Ovary (tissue), 10 donors: ENCODE measurements at places on chromosomes 16 and 17.

DNA sequence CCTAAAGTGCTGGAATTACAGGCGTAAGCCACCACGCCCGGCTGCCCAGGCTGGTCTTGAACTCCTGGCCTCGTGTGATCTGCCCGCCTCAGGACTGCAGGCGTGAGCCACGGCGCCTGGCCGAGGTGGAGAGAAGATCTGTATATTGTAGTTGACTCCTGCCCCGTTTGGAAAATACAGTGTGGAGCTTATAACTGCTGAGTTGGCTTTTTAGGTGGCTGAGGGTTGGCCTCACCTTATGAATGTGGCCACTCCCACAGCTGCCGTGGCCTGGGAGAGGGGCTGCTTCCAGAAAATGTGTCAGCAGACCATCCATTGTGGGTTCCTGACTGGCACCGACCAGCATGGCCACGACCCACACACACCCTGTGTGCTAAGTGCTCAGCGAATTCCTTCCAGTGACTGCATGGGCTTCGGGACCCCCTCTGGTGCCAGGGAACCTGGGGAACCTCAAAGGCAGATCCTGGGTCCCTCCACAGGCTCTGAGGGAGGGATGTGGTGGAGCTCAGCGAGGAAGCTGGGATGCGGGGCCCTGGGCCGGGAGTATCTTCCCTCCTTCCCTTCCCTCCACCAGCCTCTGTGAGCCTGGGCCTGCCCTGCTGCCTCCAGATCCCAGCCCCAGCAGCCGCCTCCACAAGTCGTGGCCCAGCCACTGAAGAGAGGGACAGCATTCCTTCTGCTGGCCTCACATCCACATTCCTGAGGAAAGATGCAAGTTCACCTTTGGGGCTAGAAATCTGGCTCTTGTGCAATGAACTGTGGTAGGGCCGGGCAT, 10.9 kb upstream of the RAB11FIP3 start:
- no peak for DNase-seq

DNA sequence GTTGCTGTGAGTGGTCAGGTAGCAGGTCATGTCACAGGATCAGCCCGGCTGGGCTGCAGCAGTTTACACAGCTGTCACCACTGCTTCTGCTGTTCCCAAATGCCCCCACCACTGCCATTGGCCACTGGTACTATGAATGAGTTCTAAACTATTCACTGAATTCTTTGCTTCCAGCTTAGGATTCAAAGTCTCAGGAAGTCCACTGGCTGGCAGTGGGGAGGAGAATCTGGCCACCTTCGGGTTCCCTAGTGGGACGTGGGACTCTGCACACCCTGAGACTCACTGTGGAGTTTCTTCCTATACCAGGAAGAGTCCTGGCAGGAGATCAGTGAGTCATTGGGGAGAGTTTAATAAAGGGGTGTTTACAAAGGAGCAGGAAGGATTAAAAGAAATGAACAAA, 6.9 kb downstream of the MT1X start:
- DNase-seq = no peak

- DNase-seq = no peak
Measured at GRCh38 chr16:22874394-22874793, 60.4 kb downstream of the HS3ST2 start.

- DNase-seq = no peak
Measured at GRCh38 chr17:800446-801242, 18.5 kb downstream of the MRM3 start.

- no peak for DNase-seq
Measured at GRCh38 chr17:49194297-49194607, 16.1 kb downstream of the GNGT2 start.

- no peak for DNase-seq
Measured at GRCh38 chr17:40410082-40410481, 7.6 kb downstream of the TOP2A start.

DNA sequence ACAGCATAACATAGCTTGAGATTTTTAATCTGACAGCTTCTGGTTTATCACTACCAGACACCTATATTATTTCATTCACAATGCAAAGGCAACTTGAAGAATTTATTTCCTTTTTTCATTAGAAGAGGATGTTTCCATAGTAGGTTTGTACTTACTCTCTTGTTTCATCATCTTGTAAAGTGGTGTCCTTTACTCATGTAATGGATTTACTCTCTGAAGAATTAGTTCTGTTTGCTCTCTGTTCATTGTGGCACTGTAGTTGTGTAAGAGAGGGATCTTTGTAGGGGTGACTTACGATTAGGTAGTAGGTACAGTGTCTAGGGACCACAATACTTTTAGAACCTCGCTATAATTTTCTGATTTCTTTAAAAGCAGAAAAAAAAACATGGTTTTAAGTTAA, 256.1 kb downstream of the BCAS3 start:
- DNase-seq = no peak

GRCh38 chr17:45709728-45710288, 74.3 kb upstream of the CRHR1 start:
- DNase-seq = no peak

GRCh38 chr17:59378675-59379074, 47.2 kb downstream of the YPEL2 start:
- DNase-seq = no peak

GRCh38 chr16:9332574-9333148, 241.2 kb downstream of the HAPSTR1 start:
- no peak for DNase-seq

GRCh38 chr17:6578491-6578890, 22.1 kb upstream of the PITPNM3 start:
- DNase-seq = no peak

- peak; percentile 68 for DNase-seq
Measured at GRCh38 chr17:76497979-76498875, 3.0 kb downstream of the RHBDF2 start.
